GF-D8 (cell line): ENCODE measurements at places on chromosomes 5 and 9.

DNA sequence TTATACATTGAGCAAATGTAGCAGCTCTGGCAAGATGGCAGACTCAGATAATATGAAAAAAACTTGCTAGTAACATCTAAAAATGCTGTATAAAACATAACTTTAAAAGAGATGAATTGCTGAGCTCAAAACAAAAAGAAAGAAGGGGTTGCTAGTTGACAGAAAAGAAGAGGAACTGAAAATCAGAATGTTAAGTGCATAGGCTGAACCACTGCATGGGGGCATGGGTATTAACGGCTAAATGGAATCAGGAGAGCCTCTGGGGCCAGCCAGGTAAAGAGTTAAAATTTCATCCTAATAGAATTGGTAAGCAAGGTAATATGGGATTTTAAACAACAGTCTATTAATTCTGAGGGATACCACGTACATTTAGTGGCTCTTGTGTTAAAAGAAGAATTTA, 146.8 kb downstream of the SMC2 start:
- no peak for DNase-seq

- DNase-seq, result no peak
These were observed 36.8 kb upstream of the C5orf58 start for GRCh38 chr5:170195961-170196360.

- DNase-seq, result no peak
These were observed 865.0 kb upstream of the TYRP1 start for GRCh38 chr9:11828201-11828600.

- DNase-seq, result no peak
These were observed 250.4 kb upstream of the IRX4 start for GRCh38 chr5:2133080-2133479.

- DNase-seq, result no peak
These were observed 16.5 kb downstream of the GOLM1 start for GRCh38 chr9:86082870-86083269.

DNA sequence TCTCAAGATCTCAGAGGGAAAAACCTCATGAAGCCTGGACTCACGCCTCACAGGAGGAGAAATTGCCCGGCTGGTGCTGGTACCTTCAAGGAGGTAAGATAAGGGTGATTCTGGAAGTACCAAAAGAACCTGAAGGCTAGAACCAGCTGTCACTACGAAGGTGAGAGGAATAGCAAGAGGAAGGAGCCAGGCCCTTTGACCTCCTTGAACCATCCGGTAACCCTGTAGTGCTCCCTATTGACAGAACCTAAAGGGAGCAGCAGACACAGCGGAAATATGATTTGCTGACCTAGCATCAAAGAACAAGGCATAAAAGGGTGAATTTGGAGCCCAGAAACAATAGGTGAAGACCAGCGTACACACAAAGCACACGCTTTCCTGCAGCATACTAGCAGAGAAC, 92.2 kb downstream of the DOCK8 start:
- DNase-seq, result peak; percentile 10

DNA sequence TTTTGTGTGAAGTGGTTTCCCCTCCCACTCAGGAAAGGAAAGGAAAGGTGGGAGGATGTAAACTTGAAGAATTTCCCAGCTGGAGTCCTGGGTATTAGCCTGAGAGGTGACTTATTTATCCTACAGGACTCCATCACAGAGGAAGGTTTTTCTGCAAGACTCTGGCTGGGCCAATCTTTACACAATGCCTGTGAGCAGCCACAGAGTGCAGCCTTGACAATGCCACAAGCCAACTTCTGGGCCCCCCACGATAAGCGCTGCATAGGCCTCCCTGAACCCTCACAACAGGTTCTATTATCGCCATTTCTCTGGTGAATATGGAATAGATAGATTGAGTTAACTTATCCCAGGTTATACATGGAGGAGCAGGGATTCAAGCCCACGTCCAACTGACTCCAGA, 12.4 kb downstream of the TTC39B start:
- no peak for DNase-seq
